ENCODE measurements at places on chromosomes 13 and 19.
A peak's percentile ranks its signal among the peaks of the same experiment; 100 is the strongest.

- DNase-seq: no peak
These were observed 355.8 kb downstream of the MYO16 start for GRCh38 chr13:108985166-108985565.

- DNase-seq: no peak
These were observed 8.1 kb upstream of the RABAC1 start for GRCh38 chr19:41967054-41967783.

DNA sequence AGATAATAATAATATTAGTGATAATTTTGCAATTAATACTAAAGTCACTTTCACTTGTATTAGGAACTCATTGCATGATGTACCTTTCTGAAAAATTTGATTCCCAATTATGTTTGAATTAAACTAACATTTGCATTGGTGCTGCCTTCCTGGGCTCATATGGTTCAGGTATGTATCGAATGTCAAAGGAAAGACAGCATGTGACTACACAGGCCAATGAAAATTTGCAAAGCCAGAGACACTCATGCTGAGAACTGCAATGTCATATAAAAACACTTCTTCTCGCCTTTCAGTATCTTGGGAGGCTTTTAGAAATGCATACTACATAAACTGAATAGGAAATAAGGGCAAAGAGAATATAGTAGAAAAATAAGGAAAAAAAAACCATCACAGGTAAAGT, 44.3 kb downstream of the RAP2A start:
- no peak for DNase-seq

DNA sequence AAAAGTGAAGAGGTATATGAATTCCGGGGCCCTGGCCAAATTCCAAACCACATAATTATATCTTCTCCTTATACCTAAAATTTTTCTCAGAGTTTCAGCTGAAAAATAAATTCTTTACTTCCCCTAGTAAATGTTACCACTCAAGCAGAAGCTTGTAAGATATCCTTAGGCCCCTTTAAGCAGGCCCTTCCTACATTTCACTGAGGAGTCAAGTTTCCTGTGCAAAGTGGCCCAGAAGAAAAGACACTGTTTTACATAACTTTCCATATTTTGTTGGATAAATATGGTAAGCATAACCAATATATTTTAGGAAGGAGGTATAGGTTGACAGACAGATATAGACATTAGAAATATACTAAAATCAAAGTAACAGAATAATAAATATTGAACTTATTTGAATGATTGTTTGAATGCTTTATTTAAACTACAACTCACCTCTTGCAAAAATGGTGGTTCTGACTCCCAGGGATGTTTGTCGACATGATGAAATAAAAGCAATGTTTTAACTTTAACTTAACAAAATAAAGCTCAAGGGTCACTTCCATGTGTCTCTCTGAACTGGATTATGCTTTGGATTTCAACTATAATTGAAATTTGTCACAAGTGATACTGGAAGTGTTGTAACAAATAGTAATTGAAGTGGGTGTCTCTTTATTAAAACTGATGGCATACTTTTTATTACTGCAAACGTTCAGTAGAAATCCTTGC, 141.2 kb downstream of the SPRY2 start:
- DNase-seq: no peak

- no peak for DNase-seq
These were observed 27.2 kb downstream of the WASF3 start for GRCh38 chr13:26584713-26585112.

- DNase-seq: no peak
These were observed 23.1 kb upstream of the ONECUT3 start for GRCh38 chr19:1730157-1730556.

GRCh38 chr13:57326532-57326931, 159.5 kb downstream of the PRR20E start:
- no peak for DNase-seq

- DNase-seq: peak; percentile 80
These were observed 3.5 kb downstream of the KCNN4 start for GRCh38 chr19:43777163-43777695.

DNA sequence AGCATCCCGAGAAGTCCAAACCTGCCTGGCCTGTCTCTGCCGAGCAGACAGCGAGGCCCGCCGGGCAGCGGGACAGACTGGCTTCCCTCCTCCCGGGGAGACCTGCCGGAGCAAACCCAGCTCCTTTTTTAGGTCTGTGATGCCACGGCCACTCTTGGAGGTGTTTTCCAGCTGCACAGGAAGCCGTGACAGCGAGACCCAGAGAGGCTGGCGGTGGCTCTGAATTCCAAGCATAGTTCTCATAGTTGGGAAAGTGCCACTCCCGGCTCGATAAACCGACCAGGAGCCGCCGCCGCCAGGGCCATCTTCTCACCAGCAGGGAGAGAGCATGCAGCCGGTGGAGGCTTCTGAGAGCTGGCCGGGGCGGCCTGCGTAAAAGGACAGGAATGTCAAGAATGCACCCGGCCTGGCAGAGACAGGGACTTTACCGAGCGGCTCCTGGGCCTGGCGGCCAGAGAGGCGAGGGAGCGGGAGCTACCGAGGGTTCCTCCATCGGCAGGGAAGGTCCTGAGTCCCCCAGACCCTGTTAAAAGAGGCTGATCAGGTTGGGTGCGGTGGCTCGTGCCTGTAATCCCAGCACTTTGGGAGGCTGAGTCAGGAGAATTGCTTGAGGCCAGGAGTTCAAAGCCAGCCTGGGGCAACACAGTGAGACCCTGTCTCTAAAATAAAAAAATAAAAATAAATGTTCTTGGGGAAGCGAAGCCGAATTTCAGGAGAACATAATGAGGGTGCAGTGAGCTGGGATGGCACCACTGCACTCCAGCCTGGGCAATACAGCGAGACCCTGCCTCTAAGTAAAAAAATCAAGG, 64.9 kb downstream of the GADD45B start:
- peak; percentile 83 for DNase-seq

DNA sequence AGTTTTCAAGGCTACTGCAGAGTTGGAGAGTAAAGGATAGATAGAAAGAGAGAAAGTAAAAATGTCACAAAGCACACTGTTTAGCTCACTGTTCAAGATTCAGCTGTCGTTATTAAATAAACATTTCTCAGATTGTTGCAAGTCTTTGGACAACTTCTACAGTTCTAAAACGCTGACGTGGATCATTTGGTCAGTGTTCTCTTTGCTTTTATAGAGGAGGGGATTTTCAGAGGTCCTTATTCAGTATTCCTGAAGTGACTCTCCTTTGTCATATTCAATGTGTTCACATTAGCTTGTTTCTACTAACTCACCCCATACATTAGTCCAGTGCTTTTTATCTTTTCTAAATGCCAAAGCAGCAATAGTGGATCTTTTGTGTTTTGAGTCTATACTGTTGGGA, 154.7 kb upstream of the ARGLU1 start:
- DNase-seq: no peak

- DNase-seq: no peak
These were observed 64.8 kb downstream of the NHLRC3 start for GRCh38 chr13:39102981-39103490.

DNA sequence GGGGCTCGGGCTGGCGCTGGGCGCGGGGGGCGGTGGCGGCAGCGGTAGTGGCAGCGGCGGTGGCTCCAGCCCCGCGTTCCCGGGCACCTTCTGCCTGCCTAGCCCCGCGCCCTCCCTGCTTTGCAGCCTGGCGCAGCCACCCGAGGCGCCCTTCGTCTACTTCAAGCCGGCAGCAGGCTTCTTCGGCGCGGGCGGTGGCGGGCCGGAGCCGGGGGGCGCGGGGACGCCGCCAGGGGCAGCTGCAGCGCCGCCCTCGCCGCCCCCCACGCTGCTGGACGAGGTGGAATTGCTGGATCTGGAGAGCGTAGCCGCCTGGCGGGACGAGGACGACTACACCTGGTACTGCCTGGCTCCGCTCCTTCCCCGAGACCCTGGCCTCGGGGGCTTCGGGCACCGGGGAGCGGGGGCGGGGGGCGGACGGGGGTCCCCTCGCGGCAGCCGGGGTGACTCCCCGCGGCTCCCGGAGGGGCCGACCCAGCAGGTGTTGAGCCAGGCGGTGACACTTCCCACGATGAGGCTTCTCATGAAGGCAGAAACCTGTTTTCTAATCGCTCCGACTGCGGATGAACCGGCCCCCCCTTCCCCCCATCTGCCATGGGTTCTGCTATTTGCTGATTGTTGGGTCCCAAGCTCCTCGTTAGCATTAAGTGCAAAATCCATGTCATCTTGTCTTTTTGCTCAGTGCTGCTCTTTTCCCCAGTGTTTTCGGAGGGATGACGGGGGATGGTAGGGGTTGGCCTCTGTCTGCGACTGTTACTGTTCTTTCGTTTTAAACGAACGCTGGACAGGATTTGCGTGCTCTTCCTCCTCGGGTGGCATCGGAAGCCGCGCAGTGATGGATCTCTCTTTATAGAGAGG, 943 bp downstream of the SLAIN1 start:
- peak; percentile 34 for DNase-seq

DNA sequence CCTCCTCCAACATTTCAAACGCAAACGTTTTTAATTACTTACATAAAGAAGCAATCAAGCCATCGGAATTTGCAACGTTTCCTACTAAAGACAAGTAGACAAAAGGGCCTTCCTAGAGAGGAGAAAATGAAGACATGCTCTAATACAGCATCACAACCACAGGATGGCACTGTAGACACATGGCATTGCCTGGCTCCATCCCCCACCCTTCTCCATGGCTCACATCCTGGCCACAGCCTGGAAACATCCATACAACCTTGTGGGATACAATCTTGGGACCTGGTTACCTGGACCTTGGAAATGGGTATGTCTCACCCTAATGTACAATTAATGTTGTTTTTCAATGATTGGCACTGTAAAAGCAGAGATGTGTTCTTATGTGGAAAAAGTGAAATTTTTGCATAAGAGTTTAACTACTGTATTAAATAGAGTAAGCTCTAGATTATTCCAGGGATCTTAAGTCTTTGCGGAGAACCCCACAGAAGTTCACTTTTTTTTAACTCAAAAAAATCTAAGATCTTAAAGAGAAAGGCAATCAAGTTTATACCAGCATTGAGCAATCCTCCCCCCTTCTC, 21.5 kb downstream of the EBPL start:
- peak; percentile 70 for DNase-seq

DNA sequence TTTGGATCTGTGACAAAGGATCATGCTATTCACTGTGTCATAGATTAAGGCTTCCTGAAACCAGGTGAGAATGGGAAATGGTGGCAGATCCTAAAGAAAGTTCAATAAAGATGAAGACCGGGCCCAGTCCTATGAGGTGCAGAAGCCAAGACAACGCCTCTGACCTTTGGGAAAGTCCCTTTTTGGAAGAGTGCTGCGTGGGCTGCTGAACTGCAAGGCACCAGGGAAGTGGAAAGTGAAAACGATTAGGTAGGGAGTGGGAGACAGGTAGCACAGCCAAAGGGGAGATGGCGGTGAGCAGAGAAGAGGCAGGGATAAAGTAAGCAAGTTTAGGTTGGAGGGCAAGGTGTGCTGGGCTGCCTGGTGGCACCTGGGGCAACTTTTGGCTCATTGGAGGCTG, 16.3 kb downstream of the MBNL2 start:
- no peak for DNase-seq

- DNase-seq: no peak
These were observed 11.2 kb upstream of the ADPRHL1 start for GRCh38 chr13:113464476-113464875.

DNA sequence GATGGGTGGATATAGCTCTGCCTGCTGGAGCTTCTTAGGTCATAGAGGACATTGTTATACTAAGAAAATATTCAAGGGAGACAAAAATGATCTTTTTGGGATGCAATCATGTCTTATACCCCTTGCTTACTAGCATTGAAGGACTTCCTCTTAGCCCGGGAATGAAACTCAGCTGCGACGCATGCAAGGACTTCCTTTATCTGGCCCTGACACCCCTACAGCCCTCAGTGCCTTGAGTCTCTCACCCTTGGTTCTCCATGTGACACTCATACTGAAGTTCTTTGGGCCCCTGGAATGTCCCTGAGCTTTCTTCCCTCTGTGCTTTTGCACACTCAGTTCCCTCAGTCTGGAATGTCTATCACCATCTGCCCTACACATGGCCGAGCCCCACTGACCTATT, 72.5 kb upstream of the MTIF3 start:
- DNase-seq: no peak

DNA sequence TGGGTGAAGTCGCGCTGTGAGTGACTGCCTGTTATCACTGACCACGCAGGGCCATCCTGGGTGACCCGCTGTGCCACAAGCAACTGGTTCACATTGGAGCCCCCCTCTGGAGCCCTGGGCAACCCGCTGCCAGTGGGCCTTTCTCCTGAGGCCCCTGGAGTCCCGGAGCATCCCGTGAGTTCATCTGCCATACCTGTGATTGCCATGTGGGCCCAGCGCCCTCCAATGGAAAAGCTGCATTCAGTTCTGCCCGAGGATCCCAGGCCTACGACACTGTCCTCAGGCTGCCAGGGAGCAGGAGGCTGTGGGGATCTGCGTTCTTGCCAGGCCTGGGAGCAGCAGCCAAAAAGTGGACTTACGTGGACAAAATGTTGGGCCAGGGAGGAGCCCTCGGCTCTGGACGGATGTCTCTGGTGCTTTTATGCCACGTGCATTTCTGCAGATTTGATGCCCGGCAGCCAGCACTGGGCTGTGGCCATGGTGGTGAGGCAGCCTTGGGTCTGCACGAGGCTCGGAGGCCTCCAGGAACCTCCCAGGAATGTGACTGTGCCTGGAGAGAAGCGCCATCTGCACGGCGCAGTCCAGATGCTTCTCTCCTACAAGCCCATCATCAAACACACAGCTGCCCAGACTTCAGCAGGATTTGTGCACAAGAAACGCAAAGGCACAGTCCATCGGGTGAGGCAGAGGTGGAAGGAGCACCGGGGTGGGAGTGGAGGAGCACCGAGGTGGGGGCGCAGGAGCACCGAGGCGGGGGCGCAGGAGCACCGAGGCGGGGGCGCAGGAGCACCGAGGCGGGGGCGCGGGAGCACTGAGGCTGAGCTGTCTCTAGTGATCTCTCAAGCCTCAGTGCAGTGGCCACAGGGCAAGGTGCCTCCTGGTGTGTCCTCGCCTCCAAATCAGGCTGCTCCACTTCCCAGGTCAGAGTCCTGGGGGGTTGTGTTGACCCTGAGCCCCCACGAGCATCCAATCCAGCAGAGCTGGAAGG, 44.0 kb downstream of the C13orf46 start:
- no peak for DNase-seq

GRCh38 chr19:10412257-10412977, 7.9 kb upstream of the PDE4A start:
- no peak for DNase-seq

GRCh38 chr13:23320926-23321534, 112.5 kb downstream of the SACS start:
- DNase-seq: no peak

- DNase-seq: no peak
These were observed 703 bp downstream of the ZNF506 start for GRCh38 chr19:19820774-19821320.

- no peak for DNase-seq
These were observed 18.8 kb downstream of the C1QTNF9 start for GRCh38 chr13:24328145-24328544.
